PC-9 (cell line): ENCODE measurements at places on chromosomes 2 and 18. TPM values are rescaled to one million over a fixed set of nuclear protein-coding genes. Genes with fewer than 3 reads are reported as not detected.

Gene SAG
- total RNA-seq = not detected in 2 replicates

Gene CD226
- 0.13 TPM in 2 replicates for total RNA-seq

Gene SGPP2
- total RNA-seq = 0.57 and 1.1 TPM in 2 replicates

Gene CRYBA2
- total RNA-seq = not detected in 2 replicates

Gene C2orf80
- not detected in 2 replicates for total RNA-seq

Gene CIB4
- not detected in 2 replicates for total RNA-seq

DNA sequence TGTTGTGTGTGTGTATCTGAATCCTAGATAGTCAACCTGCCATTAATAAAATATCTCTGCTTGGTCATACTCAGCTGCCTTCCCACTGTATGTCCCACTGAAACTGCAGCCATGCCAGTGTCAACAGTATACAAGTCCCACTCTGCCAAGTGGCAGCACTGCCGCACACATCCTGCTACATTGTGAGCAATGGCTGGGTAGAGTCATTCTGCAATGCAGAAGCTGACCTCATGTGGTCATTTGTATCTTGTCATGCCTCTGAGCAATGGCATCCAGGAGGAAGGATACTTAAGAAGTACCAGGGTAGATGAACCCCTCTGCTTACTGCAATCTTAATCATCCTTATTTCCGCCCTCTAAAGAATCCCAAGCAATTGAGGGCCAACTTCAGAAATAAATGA is 302.2 kb upstream of the DDX18 start:
- peak; percentile 10 for DNase-seq

DNA sequence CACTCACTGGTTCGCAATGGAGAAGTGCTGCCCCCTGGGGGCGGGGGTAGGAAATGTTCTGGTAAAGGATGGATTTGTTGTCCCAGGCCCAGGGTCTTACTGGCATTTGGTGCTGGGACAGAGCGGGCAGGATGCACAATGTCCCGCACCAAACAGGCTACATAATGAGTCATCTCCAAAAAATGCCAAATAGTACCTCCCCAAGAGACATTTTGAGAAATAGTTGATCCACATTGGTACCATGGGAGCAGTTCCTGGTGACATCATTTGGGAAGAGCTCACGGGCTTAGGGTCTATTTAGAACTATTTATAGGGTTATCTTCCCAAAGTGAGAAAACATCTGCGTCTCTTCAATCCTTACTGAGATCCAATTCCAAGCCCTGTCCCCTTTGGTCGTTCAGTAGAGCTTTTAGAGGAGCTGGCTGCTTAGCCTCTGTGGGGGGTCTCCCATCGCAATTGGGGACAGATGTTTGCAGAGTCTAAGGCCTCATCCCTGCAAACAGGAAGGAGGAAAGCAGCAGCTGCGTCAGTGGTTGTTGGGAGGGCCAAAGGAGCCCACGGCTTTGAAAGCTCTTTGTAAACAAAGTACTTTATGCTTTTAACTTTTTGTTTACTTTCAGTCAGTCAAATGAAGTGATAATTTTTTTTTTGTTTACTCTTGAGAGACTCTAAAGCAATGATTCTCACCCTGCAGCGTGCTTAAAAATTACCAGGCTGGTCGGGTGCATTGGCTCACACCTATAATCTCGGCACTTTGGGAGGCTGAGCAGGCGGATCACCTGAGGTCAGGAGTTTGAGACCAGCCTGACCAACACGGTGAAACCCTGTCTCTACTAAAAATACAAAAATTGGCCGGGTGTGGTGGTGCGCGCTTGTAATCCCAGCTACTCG is 49.3 kb downstream of the GREB1 start:
- no peak for DNase-seq

DNA sequence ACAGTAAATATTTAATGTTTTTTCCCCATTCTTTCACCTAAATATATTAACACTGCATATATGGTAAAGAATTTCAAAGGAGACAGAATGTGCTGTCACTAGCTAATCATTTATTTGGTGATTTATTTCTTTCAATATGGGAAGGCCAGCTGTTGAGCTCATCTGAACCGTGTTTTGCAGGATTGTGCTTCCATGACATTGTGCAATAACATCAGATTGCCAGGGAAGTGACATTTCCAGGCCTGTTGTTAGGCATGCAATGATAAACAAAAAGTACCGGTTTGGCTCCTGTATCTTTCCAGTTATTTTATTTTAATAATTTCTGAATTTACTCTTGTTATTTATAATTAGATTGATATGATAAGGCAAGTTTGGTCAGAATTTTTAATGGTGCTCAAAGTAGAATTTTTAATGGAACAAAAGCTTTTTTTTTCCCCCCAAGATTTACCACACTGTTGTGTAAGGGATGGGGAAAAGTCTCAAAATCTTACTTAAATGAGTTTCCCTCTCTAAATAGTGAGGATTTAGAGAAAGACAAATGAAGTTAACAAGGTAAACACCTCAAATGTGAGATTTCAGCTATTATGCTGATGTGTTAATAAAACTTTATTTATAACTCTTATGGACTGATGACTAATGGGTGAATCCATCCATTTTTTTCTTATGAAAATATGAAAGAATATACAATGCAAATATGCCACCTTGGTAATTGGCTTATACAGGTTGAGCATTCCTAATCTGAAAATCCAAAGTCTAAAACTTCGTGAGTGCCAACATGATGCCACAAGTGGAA is 52.7 kb downstream of the MALT1 start:
- DNase-seq = no peak

- no peak for DNase-seq
These were observed 75.5 kb downstream of the SLC39A10 start for GRCh38 chr2:195732574-195732973.

DNA sequence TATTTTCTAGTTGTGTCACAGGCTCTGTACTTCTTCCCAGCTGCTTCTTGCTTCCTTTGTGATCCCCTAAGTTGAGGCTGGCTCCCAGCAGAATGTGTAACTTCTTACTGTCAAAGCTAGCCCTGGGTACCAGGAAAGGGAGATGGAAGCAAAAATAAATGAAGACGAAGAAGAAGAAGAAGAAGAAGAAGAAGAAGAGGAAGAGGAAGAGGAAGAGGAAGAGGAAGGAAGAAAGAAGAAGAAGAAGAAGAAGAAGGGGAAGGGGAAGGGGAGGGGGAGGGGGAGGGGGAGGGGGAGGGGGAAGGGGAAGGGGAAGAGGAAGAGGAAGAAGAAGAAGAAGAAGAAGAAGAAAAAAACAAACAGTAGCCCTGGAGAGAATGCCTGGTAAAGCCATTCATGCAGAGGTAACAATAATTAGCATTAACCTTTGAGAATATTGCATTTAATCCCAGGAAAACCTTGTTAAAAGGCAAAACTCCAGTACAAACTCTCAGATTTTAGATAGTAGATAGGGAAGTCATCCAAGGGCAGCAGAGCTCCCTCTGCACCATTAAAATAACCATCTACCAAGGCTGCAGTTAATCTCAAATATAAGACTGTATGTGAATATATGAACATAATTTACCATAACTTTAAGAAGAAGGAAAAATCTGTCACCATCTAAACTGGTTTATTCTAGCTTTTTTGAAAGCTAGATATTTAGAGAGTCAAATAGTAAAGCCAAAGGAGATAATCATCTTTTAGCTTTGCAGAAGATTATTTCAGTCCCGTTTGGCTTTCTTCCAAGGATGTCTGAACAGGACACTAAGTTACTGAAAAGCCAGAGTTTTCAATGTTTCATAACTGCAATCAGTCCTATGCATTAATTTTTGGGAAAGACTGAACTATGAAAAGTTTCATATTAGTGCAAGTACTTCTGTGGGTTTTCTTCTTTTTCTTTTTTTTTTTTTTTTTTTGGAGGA is 44.3 kb upstream of the FBXO11 start:
- no peak for DNase-seq

- DNase-seq = no peak
These were observed 8.0 kb downstream of the POMC start for GRCh38 chr2:25160376-25160775.

- no peak for DNase-seq
These were observed 145.6 kb upstream of the NCK2 start for GRCh38 chr2:105598829-105599698.

- DNase-seq = no peak
These were observed 5.1 kb upstream of the GAL3ST2 start for GRCh38 chr2:241771286-241772062.

DNA sequence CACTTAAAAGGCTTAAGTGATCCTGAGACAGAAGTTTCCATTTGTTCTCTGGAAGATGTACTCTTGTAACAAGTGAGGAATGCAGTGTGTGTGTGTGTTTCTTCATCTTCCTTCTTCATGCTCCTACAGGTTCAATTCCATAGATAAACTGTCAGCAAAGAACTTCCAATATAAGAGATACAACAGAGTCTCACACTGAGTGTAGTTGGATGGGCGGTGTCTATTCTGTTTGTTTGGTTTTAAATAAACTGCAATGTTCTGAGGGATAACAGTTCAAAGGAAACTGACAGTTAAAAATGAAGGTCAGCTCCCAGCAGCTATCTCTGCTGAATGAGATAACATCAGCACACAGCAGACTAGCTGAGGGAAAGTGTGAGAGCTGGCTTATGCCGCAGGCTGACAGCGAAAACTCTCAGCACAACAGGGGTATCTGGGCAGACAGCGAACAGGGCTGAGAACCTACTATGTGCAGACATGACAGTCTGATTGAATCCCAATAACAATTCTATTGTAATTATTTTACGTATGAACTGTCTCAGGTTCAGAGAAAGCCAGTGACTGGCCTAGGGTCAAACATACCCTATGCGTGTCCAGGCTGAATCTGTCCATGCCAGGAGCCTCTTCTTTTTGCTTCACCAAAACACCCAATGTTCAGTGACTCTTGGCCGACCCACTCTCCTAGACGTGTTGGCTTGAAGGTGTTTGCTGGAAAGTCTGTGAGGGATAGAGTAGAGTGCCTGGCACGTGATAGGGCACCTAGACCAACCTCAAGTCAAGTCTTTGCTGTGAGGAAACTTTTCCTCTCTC is 201.9 kb upstream of the TRIB2 start:
- DNase-seq = no peak

- no peak for DNase-seq
These were observed 9.2 kb downstream of the HS6ST1 start for GRCh38 chr2:128309280-128310093.

DNA sequence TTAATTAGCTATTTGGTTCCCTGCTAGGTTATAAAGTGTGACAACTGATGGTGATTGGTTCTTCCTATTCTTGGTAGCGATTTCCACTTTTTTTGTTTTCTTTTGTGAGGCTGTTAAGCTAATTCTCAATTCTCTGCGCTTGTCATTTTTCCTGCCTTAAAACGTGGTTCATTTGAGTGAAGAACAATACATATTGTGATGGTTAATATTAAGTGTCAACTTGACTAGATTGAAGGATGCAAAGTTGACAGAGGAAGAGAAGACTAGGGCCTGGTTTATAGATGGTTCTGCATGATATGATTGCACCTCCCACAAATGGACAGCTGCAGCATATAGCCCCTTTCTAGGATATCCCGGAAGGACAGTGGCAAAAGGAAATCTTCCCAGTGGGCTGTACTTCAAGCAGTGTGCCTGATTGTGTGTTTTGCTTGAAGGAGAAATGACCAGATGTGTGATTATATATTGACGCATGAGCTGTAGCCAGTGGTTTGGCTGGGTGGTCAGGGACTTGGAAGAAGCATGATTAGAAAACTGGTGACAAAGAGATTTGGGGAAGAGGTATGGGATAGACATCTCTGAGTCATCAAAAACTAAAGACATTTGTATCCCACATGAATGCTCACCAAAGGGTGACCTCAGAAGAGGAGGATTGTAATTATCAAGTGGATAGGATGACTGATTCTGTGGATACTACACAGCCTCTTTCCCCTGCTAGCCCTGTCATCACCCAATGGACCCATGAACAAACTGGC is 39.4 kb upstream of the ZNF804A start:
- no peak for DNase-seq

DNA sequence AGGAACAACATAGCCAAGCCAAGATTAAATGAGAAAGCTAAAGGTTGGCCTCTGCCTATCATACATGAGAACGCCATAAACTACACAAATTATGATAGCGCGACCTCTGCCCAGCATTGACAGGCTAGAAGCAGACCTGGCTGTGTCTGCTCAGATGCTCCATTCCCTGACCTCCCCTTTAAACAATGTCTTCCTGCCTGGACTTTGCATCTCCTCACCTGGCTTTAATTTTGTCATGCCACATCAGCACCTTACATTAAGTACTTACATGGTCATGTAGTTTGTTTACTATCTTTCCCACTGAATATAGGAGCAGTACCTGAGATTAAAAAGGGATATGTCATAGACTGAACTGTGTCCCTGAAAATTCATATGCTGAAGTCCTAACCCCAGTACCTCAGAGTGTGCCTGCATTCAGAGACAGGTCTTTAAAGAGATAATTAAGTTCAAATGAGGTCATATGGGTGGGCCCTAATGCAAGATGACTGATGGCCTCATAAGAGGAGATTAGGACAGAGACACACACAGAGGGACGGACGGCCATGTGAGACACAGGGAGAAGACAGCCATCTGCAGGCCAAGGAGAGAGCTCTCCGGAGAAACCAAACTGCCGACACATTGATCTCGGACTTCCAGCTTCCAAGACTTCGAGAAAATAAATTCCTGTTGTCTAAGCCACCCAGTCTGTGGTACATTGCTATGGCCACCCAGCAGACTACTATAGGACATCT is 103.7 kb downstream of the BIN1 start:
- DNase-seq = no peak
